Esophagus squamous epithelium (tissue), 5 donors: ENCODE measurements at places on chromosomes 2 and 18.

GRCh38 chr2:154402213-154402612, 296.3 kb upstream of the KCNJ3 start:
- no peak for DNase-seq

GRCh38 chr2:11236335-11236734, 81.1 kb downstream of the SLC66A3 start:
- DNase-seq = no peak

GRCh38 chr2:90221300-90221651, 1529.8 kb downstream of the RPIA start:
- DNase-seq = no peak

DNA sequence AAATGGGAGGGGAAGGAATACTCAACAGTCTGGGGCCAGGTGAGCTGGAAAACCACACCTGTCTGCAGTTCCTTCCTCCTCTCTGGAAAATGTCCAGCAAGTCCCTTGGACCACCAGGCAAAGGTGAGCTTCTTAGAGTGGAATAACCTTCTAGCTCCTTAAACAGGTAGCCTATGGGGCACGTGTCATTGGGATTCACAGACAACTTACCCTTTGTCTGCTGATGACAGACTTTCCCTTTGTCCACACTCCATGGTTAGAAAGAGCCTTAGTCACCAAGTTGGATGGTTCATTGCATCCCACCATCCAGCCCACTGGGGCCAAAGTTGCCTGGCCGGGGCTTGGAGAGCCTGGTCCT, 98.0 kb upstream of the ITGA6 start:
- DNase-seq = no peak

- no peak for DNase-seq
Observed at GRCh38 chr18:6120820-6121279, 225.5 kb upstream of the TMEM200C start.

DNA sequence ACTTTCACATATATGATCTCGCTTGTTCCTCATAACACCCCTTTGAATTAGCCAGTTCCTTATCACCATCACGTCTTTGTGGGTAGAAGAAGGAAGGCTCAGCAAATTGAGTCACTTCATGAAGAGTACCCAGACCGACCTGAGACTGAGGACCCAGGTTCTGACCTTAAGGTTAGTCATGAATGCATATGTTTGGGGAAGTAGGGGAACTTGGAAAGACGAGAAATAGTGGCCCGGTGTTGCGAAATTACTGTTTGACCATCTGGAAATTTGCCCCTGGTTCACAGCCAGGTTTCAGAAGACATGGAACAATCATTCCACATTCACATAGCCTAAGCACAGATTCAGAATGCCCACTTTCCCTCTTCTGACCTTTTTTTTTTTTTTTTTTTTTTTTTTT, 59.8 kb downstream of the MEIS1 start:
- no peak for DNase-seq

- no peak for DNase-seq
Observed at GRCh38 chr18:70380915-70381896, 92.4 kb downstream of the SOCS6 start.

- no peak for DNase-seq
Observed at GRCh38 chr18:74901362-74902146, 303.9 kb downstream of the ZNF407 start.

DNA sequence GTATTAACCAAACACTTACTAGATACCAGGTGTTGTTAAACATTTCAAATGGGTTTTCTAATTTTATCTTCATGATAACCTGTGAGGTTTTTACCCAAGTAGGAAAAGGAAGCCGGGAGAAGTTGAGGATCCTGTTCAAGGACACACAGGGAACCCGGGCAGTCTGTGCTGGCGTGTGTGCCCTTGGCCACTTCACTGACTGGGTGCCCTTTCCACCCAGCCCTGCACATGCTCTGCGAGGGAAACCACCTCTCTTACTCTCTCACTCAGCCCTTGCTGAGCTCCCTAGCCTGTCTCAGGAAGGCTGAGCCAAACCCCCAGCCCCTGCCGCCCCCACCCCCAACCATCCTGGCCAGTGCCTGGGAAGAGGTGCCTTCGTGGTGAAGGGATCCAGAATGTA, 51.8 kb downstream of the TEX44 start:
- no peak for DNase-seq

DNA sequence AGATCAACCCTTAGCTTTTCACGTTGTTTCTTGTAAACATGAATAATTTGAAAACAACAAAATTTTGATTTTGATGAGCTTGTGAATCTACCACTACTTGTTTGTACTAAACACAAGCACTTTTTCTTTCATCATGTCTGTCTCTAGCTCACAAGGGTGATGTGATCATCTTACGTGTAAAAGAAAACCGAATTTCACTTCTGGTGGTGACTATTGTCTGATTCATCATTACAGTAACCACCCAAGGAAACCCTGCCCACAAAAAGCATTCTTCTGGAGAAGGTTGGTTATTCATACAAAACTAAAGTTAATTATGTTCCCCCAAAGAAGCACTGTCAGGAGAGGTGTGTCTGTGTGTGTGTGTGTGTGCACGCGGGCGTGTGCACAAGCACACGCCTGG, 285.4 kb downstream of the ZNF516 start:
- DNase-seq = no peak

GRCh38 chr2:16227811-16228462, 287.6 kb downstream of the MYCN start:
- no peak for DNase-seq
